Globus pallidus (tissue), 1 donor: ENCODE measurements at places on chromosomes 3 and 15.
A peak's percentile ranks its signal among the peaks of the same experiment; 100 is the strongest.

GRCh38 chr3:21672303-21672702 lies 78.7 kb downstream of the ZNF385D start:
- DNase-seq, result no peak

GRCh38 chr3:41683666-41684350 lies 278.1 kb downstream of the ULK4 start:
- no peak for DNase-seq

- no peak for DNase-seq
Observed at GRCh38 chr15:78129751-78130287, 1.4 kb downstream of the CIB2 start.

DNA sequence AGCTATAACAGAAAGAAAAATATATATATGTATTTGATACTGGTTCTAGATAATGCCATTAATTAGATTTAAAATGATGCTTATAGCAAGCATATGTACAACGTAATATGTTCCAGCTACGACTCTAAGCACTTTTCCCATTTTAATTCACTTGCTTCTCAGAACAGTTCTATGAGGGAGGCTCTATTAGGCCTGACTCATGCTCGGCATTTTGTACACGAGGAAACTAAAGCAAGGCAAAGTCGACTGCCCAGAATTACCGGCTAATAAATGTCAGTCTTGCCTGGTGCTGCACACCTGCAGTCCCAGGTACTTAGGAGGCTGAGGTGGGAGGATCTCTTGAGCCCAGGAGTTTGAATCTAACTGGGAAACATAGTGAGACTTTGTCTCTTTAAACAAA lies 106.0 kb downstream of the PTPRG start:
- no peak for DNase-seq

- DNase-seq, result peak; percentile 16
Observed at GRCh38 chr3:4351164-4351855, 48.1 kb downstream of the SETMAR start.

- no peak for DNase-seq
Observed at GRCh38 chr3:100086401-100086800, 27.9 kb downstream of the FILIP1L start.

DNA sequence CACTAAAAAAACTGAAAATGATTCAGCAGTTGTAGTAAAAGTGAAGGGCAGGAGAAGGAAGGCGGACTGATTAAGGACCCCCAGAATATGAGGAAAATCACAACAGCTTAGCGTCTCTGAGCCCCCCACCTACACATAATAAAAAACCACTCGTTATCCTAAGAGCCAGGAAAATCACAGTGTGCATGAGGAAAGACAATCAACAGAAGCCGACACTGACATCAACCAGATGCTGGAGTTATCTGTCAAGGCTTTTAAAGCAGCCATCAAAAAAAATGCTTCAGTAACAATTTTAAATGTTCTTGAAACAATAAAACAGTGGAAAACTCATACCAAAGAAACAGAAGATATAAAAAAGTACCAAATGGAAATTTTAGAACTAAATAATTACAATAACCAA lies 9.7 kb upstream of the CXCR6 start:
- no peak for DNase-seq

- DNase-seq, result no peak
Observed at GRCh38 chr15:38886315-38887163, 321.9 kb upstream of the RASGRP1 start.
